LHCN-M2 (cell line): ENCODE measurements at places on chromosomes 6 and 20. TPM values are rescaled to one million over a fixed set of nuclear protein-coding genes. Genes with fewer than 3 reads are reported as not detected.

DNA sequence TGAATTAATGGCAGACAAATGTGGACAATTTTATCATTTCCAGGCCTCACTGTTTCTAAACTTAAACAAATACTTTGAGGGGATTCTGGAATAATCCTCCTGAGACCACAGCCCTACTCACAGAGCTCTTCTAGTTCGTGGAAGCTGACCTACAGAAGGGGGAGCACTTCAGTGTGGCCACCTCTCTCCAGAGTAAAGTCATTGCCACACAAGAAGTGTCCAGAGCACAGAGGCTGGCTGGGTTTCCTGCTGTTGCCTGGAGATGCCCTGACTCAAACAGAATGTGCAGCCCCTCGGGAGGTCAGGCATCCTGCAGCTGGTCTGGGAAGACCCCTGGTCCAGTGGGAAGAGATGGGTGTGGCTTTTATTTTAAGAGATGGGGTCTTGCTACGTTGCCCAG lies 110.9 kb downstream of the QRSL1 start:
- no peak for DNase-seq

Gene PI16
- total RNA-seq = not detected in 2 replicates

DNA sequence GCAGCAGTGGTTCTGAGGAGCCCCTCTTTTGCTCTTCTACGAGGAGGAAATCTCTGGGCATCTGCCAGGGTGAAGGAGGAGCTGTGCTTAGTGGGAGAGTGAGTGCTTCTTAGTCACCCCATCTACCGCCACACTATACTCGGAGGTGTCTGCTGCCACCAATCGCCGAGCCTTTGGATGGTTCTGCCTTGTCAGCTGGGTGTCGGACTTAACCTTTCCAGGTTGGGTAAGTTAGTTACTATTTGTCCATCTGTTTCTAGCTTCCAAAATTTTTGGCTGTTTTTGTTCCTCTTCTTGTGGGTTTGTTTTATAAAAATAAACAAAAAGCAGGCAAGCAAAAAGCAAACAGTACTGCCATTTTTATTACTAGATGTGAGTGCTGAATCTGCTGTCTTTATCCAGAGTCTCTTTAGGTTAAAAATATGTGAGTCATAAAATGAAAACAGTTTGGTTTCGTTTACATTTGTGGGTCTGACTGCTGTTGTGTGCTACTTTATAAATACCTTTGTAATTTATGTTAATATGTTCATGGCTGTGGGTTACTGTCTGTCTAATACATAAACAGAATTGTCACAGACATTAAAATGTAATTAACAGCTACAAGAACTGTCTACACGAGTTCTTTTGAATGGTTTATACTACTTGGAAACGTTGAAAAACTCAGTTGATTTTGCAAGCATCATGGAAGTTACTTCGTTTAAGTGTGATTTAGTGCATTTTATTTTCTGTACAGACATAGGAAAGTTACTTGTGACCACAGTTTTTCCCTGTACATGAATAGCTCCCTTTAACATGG lies 89.2 kb downstream of the ARID1B start:
- peak; percentile 8 for DNase-seq

GRCh38 chr6:16805243-16805950 lies 44.1 kb upstream of the ATXN1 start:
- no peak for DNase-seq

- DNase-seq = peak; percentile 60
Measured at GRCh38 chr6:11120271-11121005, 8.9 kb upstream of the ERVFRD-1 start.

- DNase-seq = no peak
Measured at GRCh38 chr20:34150306-34151000, 38.4 kb upstream of the EIF2S2 start.

DNA sequence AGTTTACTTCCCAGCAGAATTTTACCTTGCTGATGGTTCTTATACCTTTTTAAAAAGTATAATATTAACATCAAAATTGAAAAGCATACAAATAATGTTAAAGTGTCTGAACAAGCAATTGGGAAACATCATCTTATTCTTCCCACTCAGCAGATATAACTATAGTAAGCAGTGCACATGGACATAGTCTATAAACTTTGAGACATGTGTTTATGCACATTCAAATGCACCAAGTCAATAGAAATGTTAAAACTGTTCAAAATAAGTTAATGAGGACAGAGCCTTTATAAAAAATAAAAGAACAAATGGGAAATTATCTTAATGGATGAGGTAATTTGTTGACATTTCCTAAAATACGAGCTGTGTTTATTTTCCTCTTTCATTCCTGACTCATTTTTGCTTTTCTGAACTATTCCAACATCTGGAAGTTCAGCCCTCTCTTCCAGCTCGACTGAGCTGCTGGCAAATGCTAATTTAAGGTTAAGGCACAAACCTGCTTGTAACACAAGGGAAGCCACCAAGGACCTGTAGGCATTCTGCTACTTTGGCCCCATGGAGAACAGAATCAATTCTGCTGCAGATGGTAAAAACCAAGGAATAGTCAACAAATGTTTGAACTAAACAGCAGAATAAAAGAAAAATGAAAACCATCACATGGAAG lies 110.3 kb upstream of the MAP3K4 start:
- DNase-seq = no peak

DNA sequence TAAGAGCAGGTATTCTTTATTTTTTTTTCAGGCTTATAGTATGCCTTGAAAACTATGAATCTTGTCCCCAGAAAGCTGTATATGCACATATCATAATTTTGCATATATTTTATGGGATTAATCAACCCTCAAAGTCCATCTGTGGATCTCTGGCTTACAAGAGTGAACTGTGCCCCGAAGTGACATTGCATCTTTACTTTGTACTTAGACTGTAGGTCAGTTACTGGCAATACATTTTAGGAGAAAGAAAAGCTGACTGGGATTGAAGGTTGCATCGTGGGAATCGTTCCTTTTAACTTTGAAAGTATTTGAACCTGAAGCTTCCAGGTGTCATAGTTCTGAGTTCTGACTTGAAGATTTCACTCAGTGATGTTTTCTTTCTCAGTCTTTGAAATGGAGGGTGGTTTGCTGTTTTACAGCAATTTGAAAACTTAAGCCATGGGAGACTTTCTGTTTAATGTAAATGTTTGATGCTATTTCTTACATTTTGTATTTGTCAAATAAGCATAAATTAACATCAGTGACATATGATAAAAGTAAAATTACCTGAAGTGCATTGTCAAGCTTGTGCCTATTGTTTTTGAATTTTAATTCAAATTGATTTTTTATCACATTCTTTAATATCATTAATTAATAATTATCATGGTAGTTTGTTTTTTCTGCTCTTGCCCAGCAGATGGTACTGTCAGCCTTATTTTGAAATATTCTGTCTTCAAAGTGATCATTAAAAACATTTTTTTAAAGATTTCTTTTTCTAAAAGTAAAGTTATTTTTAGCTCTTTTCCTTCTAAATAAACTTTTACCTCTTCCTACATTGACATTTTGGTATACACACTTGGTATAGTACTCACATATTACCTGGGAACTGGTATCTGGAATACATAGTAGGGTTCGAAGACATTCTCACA lies 29.0 kb downstream of the L3MBTL3 start:
- DNase-seq = no peak

GRCh38 chr6:147691446-147691845 lies 183.0 kb downstream of the SAMD5 start:
- DNase-seq = no peak

GRCh38 chr6:90286884-90287488 lies 9.7 kb downstream of the BACH2 start:
- peak; percentile 26 for DNase-seq

DNA sequence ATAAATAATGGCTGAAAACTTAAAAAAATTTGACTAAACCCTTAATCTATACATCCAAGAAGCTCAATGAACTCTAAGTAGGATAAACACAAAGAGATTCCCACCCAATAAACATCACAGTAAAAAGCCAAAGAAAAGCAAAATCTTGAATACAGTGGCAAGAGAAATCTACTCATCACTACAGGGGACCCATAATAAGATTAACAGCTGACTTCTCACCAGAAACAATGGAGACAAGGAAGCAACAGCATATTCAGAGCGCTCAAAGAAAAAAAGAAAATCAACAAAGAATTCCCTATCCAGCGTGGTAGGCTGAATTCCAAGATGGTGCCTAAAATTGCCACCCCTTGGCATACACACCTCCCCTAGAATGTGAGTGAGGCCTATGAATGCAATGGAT lies 18.6 kb downstream of the SNX3 start:
- no peak for DNase-seq

DNA sequence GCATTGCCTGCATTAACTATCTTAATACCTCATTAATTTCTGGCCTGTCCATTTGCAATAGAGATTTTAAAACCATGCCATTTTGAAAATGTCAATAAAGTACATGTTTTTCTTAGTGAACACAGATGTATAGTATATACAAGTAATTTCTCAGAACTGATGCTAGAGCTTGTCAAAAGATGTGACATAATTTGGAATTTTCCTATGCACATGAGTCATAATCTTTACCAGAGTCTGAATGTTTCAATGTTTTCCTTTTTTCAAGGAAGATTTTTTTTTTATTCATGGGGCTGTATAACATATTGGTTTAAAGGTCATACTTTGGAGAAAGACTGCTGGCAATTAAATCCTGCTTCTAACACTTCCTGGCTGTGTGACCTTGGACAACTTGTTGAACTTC lies 1347.5 kb upstream of the ADGRB3 start:
- peak; percentile 21 for DNase-seq

Gene PCSK2
- not detected in 2 replicates for total RNA-seq

- no peak for DNase-seq
Measured at GRCh38 chr6:154252678-154253077, 103.9 kb downstream of the IPCEF1 start.

GRCh38 chr6:147834084-147834776 lies 325.7 kb downstream of the SAMD5 start:
- peak; percentile 38 for DNase-seq

Gene WFDC10B
- total RNA-seq = 0.38 TPM in 1 of 2 replicates, not detected in the other

- DNase-seq = no peak
Measured at GRCh38 chr20:32993496-32994050, 10.7 kb downstream of the SUN5 start.

Gene PCIF1
- total RNA-seq = 10.2 and 13.6 TPM in 2 replicates

Gene TFAP2C
- total RNA-seq = not detected in 2 replicates

Gene CBFA2T2
- 6.6 and 8.6 TPM in 2 replicates for total RNA-seq

GRCh38 chr6:147268254-147268653 lies 64.0 kb downstream of the STXBP5 start:
- no peak for DNase-seq

DNA sequence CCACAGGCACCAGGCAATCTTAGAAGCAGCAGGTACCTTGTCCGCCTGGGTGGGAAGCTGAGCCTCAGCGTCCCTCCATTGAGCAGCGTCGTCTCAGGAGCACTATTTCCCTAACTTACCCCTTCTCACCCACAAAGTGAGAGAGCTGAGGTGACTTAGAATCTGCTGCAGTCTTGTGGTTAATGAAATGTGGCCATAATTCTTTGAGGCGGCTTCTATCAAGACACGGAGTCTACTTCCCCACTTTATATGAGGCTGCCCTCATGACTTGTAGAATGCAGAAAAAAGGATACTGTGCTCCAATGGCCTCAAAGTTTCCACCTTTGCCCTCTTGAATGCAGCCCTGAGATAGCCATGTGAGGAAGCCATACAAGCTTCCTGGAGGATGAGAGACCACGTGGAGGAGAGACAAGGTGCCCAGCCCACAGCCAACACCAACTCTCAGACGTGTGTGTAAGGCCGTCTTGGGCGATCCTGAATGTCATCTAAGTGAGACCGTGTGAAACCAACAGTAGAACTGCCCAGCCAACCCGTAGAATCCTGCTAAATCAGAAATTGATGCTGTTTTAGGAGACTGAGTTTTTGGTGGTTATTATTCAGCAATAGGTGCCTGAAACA lies 9.1 kb upstream of the TAGAP start:
- no peak for DNase-seq

Gene PAK5
- total RNA-seq = not detected in 2 replicates

Gene TMEM200A
- 0.17 and 0.32 TPM in 2 replicates for total RNA-seq

DNA sequence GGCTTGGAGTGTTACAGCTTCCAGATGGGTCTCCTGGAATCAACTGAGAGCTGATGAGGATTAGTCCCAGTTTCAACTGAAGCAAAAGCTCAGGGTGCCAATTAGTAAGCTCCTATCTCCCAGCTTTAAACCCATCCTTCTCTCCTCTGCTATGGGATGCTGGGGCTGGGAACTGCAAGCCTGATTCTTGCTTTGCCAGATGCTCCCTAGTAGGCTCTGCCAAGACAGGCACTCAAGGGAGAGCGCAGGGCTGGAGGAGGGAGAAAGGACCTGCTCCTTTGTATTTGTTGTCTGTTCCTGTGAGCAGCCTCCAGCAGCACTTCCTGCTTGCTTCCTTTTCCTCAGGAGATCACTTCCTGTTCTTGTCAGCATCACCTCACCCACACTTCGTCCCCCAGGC lies 309.7 kb downstream of the KIF16B start:
- no peak for DNase-seq

Gene CDSN
- not detected in 2 replicates for total RNA-seq

- no peak for DNase-seq
Measured at GRCh38 chr6:157650261-157650640, 172.8 kb upstream of the SNX9 start.

Gene CTCFL
- total RNA-seq = not detected in 2 replicates

Gene ULBP3
- 10.7 and 11.0 TPM in 2 replicates for total RNA-seq

Gene CST8
- total RNA-seq = not detected in 2 replicates

DNA sequence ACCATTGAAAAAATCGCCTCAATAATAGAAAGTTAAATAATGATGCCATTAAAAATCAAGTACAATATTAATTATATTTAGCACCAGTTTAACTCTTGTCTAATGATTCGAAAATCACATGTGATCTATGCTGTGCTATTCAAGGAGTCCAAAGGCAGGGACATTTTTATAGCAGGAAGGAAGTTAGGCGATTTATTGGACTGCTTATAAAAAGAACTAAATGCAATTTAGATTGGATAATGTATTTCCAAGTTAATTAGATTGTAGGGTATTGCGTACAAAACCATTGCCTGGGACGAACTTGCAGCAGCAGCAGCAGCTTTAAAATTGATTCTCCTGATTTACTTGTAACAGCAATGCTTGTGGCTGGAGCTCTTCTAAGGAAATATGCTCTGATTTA lies 87.4 kb upstream of the TMEM181 start:
- no peak for DNase-seq

Gene CDKN1A
- total RNA-seq = 560 and 669 TPM in 2 replicates

- DNase-seq = no peak
Measured at GRCh38 chr20:47764154-47764733, 21.0 kb downstream of the SULF2 start.

Gene CALHM6
- 2.7 and 3.9 TPM in 2 replicates for total RNA-seq

DNA sequence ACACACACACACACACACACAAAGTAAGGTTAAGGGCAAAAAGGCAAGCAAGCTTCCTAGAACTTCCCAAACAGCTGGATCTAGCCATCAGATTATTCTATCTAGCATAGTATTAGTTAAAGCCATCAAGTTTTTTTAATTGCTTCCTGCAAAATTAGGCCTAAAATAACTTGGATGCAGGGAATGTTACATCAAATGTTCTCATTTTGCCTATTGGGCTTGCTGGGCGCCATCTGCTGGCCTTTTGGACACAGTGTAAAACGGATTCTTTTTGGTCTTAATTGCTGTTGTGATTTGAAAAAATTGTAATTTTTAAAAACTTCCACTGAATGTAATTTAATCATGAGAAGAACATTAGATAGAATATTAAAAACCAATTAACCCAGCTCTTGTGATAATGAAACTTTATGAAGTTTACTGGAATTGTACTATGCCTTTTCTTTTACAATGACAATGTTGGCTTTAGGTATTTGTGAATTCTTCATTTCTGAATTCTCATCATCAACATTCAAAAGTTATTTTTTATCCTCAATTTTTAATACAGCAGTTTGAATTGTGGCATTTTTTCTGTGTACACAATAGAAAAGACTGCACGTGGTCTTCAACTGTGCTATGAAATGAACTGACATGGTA lies 6.8 kb downstream of the MKKS start:
- peak; percentile 64 for DNase-seq

- DNase-seq = no peak
Measured at GRCh38 chr6:164144316-164144715, 729.8 kb downstream of the QKI start.
